ENCODE measurements at places on chromosomes 3 and 15.

DNA sequence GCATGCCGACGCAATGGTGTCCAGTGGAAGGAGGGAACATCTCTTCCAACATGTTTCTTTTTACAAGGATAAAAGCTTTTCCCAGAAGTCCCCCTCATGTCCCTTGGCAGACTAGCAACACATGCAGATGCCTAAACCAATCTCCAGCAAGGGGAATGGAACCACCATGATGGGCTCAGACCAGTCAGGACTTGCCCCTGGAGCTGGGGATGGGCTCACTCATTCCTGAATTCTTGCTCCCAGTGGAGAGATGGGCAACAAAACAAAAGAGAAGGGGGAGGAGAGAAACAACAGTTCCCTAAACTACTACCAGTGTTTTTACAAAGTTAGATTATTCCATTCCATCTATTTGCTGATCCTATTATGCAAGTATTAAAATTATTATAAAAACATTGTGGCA lies 76.8 kb upstream of the OXTR start:
- no peak for DNase-seq

GRCh38 chr3:46098319-46098761 lies 71.1 kb upstream of the XCR1 start:
- peak; percentile 48 for DNase-seq

GRCh38 chr3:150868282-150868681 lies 37.0 kb downstream of the MINDY4B start:
- DNase-seq = no peak

- DNase-seq = no peak
Measured at GRCh38 chr15:101445562-101446517, 43.7 kb downstream of the PCSK6 start.

Data from CD4-positive, alpha-beta T cell treated with Interleukin-1 beta for 1 hour (primary cell).